ENCODE measurements at places on chromosomes 12 and 14. TPM values are rescaled to one million over a fixed set of nuclear protein-coding genes. Genes with fewer than 3 reads are reported as not detected.

The ACSS3 gene
- total RNA-seq, result 10.1 TPM

The AHNAK2 gene
- total RNA-seq, result 7.6 TPM

The BRF1 gene
- total RNA-seq, result 28.7 TPM

The SRSF9 gene
- 72.5 TPM for total RNA-seq

The SLC6A15 gene
- total RNA-seq, result 12.5 TPM

The AVPR1A gene
- total RNA-seq, result not detected

The HOXC12 gene
- not detected for total RNA-seq

The PPM1H gene
- 0.08 TPM for total RNA-seq

The TARBP2 gene
- total RNA-seq, result 35.2 TPM

The SDR9C7 gene
- total RNA-seq, result not detected

The TMEM117 gene
- 3.7 TPM for total RNA-seq

The ARHGAP9 gene
- total RNA-seq, result 2.2 TPM

The KRT82 gene
- total RNA-seq, result not detected

The VAMP1 gene
- 2.6 TPM for total RNA-seq

The SPTB gene
- not detected for total RNA-seq

The NKX2-8 gene
- not detected for total RNA-seq

The RGS6 gene
- not detected for total RNA-seq
